Activated CD4-positive, alpha-beta T cell treated with anti-CD3 and anti-CD28 coated beads, Interleukin-2, amount 50 U/mL, for 1 hour (primary cell): ENCODE measurements at places on chromosomes 1 and 21.

GRCh38 chr1:55522353-55522903, 307.3 kb upstream of the USP24 start:
- DNase-seq: no peak

- no peak for DNase-seq
Measured at GRCh38 chr21:38012672-38013071, 96.4 kb upstream of the KCNJ6 start.

- no peak for DNase-seq
Measured at GRCh38 chr1:209962856-209963255, 24.8 kb downstream of the SYT14 start.

- no peak for DNase-seq
Measured at GRCh38 chr1:105585791-105586190, 1470.7 kb upstream of the PRMT6 start.
